ENCODE measurements at places on chromosomes 11 and 22. TPM values are rescaled to one million over a fixed set of nuclear protein-coding genes. Genes with fewer than 3 reads are reported as not detected.

SMIM38 gene
- polyA plus RNA-seq = 0.03 TPM

TLCD5 gene
- 8.3 TPM for polyA plus RNA-seq

MAPK8IP2 gene
- polyA plus RNA-seq = 0.18 TPM

SUSD2 gene
- 0.26 TPM for polyA plus RNA-seq

MLC1 gene
- not detected for polyA plus RNA-seq

CYB561A3 gene
- 103 TPM for polyA plus RNA-seq

GRCh38 chr22:35053060-35053835, 12.7 kb upstream of the ISX start:
- DNase-seq = no peak

DNA sequence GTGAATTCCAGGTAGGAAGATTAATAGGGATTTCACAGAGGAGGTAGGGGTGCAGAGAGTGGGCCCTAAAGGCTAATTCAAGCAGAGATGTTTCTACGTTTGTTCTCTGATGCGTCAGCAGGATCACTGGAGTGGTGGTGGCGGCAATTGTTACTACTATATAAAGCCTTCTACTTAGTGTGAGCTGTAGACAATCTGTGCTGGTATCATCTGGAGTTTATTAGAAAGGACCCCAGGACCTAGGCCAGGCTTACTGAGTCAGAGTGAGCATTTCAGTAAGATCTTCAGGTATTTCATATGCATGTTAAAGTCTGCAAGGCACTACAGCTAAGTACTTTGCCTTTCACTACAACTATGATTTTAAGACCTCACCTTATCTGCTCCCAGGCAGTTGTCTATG, 59.5 kb downstream of the USP35 start:
- no peak for DNase-seq

- no peak for DNase-seq
These were observed 22.5 kb downstream of the RHOD start for GRCh38 chr11:67079065-67079705.

GRCh38 chr22:21635771-21636510, 3.4 kb downstream of the CCDC116 start:
- no peak for DNase-seq

- no peak for DNase-seq
These were observed 24.7 kb upstream of the B3GAT1 start for GRCh38 chr11:134436781-134437180.
